ENCODE measurements at places on chromosomes 11 and 22. TPM values are rescaled to one million over a fixed set of nuclear protein-coding genes. Genes with fewer than 3 reads are reported as not detected.

The PRR33 gene
- total RNA-seq = not detected

The C22orf31 gene
- total RNA-seq = not detected

The RAC2 gene
- total RNA-seq = 273 TPM

The CYP2D6 gene
- 3.9 TPM for total RNA-seq

The P2RY6 gene
- not detected for total RNA-seq

The NXPE2 gene
- not detected for total RNA-seq

The TMEM134 gene
- 154 TPM for total RNA-seq

The OR51E2 gene
- total RNA-seq = not detected

The A4GALT gene
- 6.1 TPM for total RNA-seq

The MS4A3 gene
- total RNA-seq = not detected

All from B cell (primary cell).